MCF 10A (cell line): ENCODE measurements at places on chromosomes 1 and 21.

- no peaks in the 10 kb centered on the region for H3K27me3 ChIP-seq
- DNase-seq = no peak
- H3K36me3 ChIP-seq = peaks cover 16% of the 10 kb centered on the region
- no peak overlapping the region for H3K27ac ChIP-seq
- no peak overlapping the region for H3K4me3 ChIP-seq
Measured at GRCh38 chr1:33302325-33302724, 18.6 kb downstream of the A3GALT2 start.

DNA sequence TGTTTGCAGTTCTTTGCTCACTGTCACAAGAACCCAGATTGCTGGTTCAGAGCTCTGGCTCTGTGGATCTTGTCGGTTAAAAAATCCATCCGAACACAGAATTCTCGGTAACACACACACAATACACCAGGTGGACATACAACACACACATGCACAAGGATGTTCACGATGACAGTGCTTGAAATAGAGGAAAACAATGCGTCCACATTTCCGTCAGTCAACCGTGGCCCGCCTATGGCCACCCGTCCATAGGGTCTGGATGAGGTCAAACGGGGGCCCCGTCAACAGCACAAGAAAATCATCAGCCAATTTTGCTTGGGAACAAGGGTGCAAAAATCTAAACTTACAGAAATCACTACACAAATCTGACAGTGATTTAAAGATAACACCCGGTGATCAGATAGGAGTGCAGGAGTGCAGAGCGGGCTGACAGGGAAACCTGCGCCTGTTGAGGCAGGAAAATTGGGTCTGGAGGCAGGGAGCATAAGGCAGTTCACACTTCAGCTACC lies 50.4 kb upstream of the SLC19A1 start:
- H3K4me1 ChIP-seq = no peaks in the 10 kb centered on the region
- H3K27ac ChIP-seq = no peak overlapping the region

- DNase-seq = peak; percentile 59
- no peaks in the 10 kb centered on the region for H3K36me3 ChIP-seq
- H3K4me1 ChIP-seq = no peaks in the 10 kb centered on the region
- peak overlapping the region; percentile 49 for H3K4me3 ChIP-seq
- no peak overlapping the region for H3K27ac ChIP-seq
Measured at GRCh38 chr1:234214911-234215892, 158.1 kb upstream of the COA6 start.

GRCh38 chr1:219537223-219537631 lies 75.7 kb downstream of the ZC3H11B start:
- no peaks in the 10 kb centered on the region for H3K4me1 ChIP-seq
- no peak overlapping the region for H3K27ac ChIP-seq
- peaks cover 83% of the 10 kb centered on the region for H3K27me3 ChIP-seq
- no peak for DNase-seq
- no peaks in the 10 kb centered on the region for H3K36me3 ChIP-seq

DNA sequence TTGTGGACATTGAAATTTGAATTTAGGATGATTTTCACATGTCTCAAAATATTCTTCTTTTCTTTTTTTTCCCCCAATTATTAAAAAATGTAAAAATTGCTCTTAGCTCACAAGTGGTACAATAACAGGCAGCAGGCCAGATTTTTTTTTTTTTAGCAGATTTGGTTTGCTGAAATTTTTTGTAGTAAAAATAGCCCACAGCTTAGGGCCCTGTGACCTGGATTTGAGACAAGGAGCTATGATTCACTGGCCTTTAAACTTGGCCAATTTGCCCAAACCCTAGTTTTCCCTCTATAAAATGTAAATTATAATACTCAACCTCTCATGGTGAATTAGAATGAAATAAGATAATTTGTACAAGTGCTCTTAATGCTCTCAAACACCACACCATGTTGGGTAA lies 253.8 kb downstream of the DYRK1A start:
- H3K27me3 ChIP-seq = no peaks in the 10 kb centered on the region
- H3K36me3 ChIP-seq = no peaks in the 10 kb centered on the region
- H3K4me1 ChIP-seq = peaks cover 9% of the 10 kb centered on the region
- peak; percentile 28 for DNase-seq

- no peak overlapping the region for H3K4me3 ChIP-seq
- H3K36me3 ChIP-seq = peaks cover 52% of the 10 kb centered on the region
- H3K27ac ChIP-seq = no peak overlapping the region
- no peaks in the 10 kb centered on the region for H3K4me1 ChIP-seq
Measured at GRCh38 chr1:3884966-3885365, 15.1 kb downstream of the C1orf174 start.

DNA sequence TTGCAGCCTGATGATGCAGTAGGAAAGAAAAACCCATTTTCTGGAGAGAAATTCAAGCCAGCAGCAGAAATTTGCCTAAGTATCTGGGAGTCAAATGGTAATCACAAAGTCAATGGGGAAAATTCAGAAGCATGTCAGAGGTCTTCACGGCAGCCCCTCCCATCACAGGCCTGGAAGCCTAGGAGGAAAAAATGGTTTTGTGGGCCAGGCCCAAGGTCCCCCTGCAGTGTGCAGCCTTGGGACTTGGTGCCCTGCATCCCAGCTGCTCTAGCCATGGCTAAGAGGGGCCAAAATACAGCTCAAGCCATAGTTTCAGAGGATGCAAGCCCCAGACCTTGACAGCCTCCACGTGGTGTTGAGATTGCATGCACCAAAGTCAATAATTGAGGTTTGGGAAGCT lies 334.8 kb downstream of the PTBP2 start:
- no peaks in the 10 kb centered on the region for H3K4me1 ChIP-seq
- H3K27ac ChIP-seq = no peak overlapping the region
- peaks cover 5% of the 10 kb centered on the region for H3K36me3 ChIP-seq

DNA sequence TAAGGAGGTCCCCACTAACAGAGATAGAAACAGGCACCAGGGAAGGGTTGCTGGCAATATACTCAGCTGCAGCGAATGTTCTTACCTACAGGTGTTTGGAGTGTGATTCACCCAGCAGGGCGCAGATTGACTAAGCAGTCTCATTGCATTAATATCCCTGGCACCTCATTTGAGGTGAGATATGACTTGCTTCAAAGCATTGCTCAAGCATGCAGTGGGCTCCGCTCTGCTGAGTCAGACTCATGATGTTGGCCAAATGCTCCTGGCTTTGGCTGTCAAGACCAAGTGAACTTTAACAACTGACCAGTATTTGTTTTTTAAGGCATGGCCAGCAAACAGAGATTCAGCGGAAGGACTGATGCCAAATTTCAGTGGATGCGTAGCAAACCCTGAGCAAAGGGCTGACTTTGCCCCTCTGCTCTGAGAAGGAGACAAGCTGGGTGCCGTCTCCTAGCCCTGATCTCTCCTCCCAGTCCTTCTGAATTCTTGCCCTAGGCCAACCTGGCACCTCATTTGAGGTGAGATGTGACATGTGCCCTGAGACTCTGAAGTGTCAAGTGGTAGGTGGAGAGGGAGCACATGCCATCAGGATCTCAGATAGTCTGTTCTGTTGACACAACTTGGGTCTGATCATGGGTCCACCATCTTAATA lies 187.1 kb upstream of the COA6 start:
- peak; percentile 100 for DNase-seq
- peak overlapping the region; percentile 14 for H3K27ac ChIP-seq
- peaks cover 22% of the 10 kb centered on the region for H3K4me1 ChIP-seq
- no peaks in the 10 kb centered on the region for H3K27me3 ChIP-seq

GRCh38 chr1:84008631-84009030 lies 9.7 kb upstream of the TTLL7 start:
- H3K4me3 ChIP-seq = no peak overlapping the region
- no peak for DNase-seq
- H3K27me3 ChIP-seq = no peaks in the 10 kb centered on the region
- H3K36me3 ChIP-seq = no peaks in the 10 kb centered on the region

- peaks cover 43% of the 10 kb centered on the region for H3K36me3 ChIP-seq
- peaks cover 55% of the 10 kb centered on the region for H3K4me1 ChIP-seq
- H3K27me3 ChIP-seq = no peaks in the 10 kb centered on the region
Measured at GRCh38 chr1:27528818-27529703, 39.1 kb upstream of the WASF2 start.

- no peak overlapping the region for H3K4me3 ChIP-seq
- no peaks in the 10 kb centered on the region for H3K4me1 ChIP-seq
- peaks cover 12% of the 10 kb centered on the region for H3K27me3 ChIP-seq
- DNase-seq = no peak
- H3K36me3 ChIP-seq = no peaks in the 10 kb centered on the region
Measured at GRCh38 chr1:205217418-205217817, 5.9 kb upstream of the DSTYK start.

DNA sequence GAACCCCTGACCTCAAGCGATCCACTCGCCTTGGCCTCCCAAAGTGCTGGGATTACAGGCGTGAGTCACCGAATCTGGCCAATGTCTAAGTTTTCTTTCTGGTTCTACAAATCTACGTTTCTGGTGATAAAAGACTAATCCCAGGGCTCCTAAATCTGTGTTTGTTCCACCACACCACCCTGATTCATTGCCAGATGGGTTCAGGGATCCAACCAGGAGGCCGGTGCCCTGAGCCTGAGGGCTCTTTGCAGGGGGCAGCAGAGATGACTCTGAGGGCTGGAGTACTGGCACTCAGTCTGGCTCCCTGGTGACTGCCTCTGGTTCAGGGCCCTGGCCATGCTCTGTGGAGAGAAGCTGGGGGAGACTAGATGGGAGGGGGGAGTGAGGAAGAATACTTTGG lies 10.5 kb upstream of the OPRD1 start:
- peaks cover 23% of the 10 kb centered on the region for H3K27me3 ChIP-seq
- no peak overlapping the region for H3K27ac ChIP-seq
- no peak overlapping the region for H3K4me3 ChIP-seq
- H3K4me1 ChIP-seq = peaks cover 2% of the 10 kb centered on the region
- H3K36me3 ChIP-seq = no peaks in the 10 kb centered on the region

DNA sequence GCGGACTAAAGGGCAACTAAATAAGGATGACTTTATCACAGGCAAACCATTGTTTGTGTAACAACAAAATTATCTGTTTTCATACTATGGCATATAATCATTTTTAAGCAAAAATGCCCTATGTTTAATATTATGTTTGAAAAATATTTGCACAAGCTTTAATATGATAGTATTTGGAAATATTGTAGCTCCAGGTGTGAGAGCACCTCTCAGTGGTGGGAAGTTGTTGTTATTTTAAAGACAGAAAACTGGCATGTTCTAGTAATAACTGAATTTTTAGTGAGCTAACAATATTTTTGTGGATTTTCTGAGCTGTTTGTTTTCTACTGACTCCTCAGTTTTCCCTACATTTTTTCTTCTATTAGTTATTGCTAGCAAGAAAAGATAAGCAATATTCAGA lies 578.8 kb downstream of the KCNT2 start:
- DNase-seq = no peak
- no peak overlapping the region for H3K27ac ChIP-seq
- no peaks in the 10 kb centered on the region for H3K27me3 ChIP-seq
- H3K4me1 ChIP-seq = no peaks in the 10 kb centered on the region
- no peak overlapping the region for H3K4me3 ChIP-seq

- H3K36me3 ChIP-seq = no peaks in the 10 kb centered on the region
- H3K27ac ChIP-seq = peak overlapping the region; percentile 31
- no peak overlapping the region for H3K4me3 ChIP-seq
- no peaks in the 10 kb centered on the region for H3K27me3 ChIP-seq
- DNase-seq = peak; percentile 23
Measured at GRCh38 chr21:30882866-30883597, 1.7 kb upstream of the KRTAP11-1 start.

GRCh38 chr1:47885062-47885830 lies 111.9 kb downstream of the TRABD2B start:
- no peaks in the 10 kb centered on the region for H3K36me3 ChIP-seq
- H3K4me1 ChIP-seq = no peaks in the 10 kb centered on the region
- H3K27me3 ChIP-seq = no peaks in the 10 kb centered on the region
- no peak overlapping the region for H3K27ac ChIP-seq

DNA sequence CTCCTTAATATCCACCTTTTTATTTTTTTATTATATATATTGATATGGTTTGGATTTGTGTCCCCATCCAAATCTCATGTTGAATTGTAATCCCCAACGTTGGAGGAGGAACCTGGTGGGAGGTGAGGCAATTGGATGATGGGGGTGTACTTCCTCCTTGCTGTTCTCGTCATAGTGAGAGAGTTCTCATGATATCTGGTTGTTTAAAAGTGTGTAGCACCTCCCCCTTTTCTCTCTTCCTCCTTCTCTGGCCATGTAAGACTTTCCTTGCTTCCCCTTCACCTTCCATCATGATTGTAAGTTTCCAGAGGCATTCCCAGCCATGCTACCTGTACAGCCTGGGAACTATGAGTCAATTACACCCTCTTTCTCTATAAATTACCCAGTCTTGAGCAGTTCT lies 22.7 kb upstream of the CCSAP start:
- no peak overlapping the region for H3K4me3 ChIP-seq
- H3K27me3 ChIP-seq = peaks cover 23% of the 10 kb centered on the region

- H3K27ac ChIP-seq = peak overlapping the region; percentile 98
- peak overlapping the region; percentile 92 for H3K4me3 ChIP-seq
- H3K27me3 ChIP-seq = no peaks in the 10 kb centered on the region
- peaks cover 22% of the 10 kb centered on the region for H3K36me3 ChIP-seq
Measured at GRCh38 chr1:36222481-36223380, 1.5 kb upstream of the THRAP3 start.

GRCh38 chr1:54304518-54304917 lies 101.7 kb downstream of the SSBP3 start:
- peaks cover 5% of the 10 kb centered on the region for H3K4me1 ChIP-seq
- no peak overlapping the region for H3K4me3 ChIP-seq
- H3K27me3 ChIP-seq = no peaks in the 10 kb centered on the region
- no peak overlapping the region for H3K27ac ChIP-seq
- no peaks in the 10 kb centered on the region for H3K36me3 ChIP-seq

DNA sequence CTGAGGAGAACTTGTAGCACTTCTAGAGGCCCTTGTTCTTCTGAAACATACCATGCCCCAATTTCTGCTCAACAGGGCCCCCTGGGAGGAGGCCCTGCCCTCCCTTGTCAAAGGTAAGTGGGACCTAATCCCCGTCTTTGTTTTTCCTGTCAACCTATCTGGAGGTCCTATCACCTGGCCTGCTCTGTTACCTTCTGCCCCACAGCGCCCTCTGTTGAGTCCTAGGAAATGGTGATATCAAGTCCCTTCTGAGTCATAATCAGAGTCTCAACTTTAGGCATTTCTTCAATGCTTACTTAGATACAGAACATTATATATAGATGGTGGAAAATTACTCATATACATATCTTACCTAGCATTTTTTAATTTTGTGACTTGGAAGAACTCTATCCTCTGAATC lies 28.2 kb upstream of the FCRL4 start:
- H3K4me3 ChIP-seq = no peak overlapping the region
- no peaks in the 10 kb centered on the region for H3K4me1 ChIP-seq
- H3K27ac ChIP-seq = no peak overlapping the region

DNA sequence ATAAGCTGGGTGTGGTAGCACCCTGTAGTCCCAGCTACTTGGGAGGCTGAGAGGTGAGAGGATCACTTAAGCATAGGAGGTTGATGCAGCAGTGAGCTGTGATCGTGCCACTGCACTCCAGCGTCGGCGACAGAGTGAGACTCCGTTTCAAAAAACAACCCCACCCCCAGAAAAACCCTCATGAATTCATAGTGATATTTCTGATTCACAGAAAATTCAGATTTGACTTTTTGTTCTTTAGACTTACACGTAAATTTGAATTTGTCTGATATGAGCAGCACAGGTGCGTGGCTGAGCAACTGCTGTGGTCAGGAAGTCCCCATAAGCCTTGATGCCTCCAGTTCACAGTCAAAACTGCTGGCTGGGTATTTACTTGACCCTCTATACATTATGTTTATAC lies 10.0 kb upstream of the MORC3 start:
- no peak overlapping the region for H3K27ac ChIP-seq
- H3K27me3 ChIP-seq = no peaks in the 10 kb centered on the region
- H3K36me3 ChIP-seq = no peaks in the 10 kb centered on the region
- no peak overlapping the region for H3K4me3 ChIP-seq
